ENCODE measurements at places on chromosomes 7 and 10.

DNA sequence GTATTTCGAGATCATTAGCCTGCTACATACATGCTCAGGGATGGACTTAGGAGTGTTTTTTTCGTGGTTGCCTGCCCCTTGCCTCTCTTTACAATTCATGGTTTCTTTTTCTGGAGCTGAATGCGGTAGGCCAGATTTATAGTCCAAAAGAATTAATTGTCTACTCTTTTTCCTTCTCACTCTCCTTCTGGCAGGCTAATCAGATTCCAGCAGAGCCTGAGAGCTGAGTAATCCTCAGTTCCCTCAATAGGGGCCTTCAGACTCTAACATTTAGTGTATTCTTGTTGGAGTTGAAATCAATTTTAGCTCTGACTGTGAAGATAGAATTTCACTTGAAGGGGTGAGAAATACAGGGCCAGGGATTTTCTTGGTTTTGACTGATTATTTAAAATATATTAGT is 16.4 kb downstream of the SORCS3 start:
- no peak for DNase-seq

- no peak for DNase-seq
These were observed 15.5 kb downstream of the CYTH3 start for GRCh38 chr7:6256677-6257535.

DNA sequence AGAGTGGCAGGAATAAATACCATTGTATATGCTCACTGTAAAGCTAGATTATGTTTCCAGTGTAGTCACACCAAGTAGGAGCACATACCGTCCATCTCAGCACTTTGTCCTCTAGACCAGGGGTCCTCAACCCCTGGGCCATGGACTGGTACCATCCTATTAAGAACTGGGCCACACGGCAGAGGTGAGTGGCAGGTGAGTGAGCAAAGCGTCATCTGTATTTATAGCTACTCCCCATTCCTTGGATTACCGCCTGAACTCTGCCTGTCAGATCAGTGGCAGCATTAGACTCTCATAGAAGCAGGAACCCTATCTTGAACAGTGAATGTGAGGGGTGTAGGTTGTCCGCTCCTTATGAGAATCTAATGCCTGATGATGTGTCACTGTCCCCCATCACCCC is 735.3 kb downstream of the MAGI2 start:
- DNase-seq = no peak

GRCh38 chr7:55006499-55006898 is 12.3 kb upstream of the EGFR start:
- no peak for DNase-seq

DNA sequence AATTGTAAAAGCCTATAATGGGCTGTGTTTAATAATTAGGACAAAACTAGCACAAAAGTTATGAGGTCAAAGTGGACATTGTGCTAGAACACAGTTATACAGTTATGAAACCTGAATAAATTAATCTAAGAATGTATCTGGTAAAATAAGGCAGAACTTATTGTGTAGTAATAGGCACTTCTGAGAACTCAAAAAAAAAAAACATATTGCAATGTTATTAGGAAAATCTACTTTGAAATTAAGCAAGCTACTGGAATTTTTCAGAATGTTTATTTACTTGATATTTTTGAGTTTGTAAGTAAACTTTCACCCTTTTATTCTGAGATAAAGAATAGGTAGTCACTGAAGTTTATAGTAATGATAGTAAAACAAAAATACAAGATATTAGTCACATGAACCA is 135.8 kb upstream of the ABCB5 start:
- no peak for DNase-seq

- no peak for DNase-seq
These were observed 41.9 kb downstream of the RBM20 start for GRCh38 chr10:110686047-110686446.

- DNase-seq = no peak
These were observed 9.9 kb downstream of the LBX1 start for GRCh38 chr10:101219139-101219945.

- DNase-seq = peak; percentile 79
These were observed 83.3 kb downstream of the SLIT1 start for GRCh38 chr10:97102441-97102840.

GRCh38 chr7:99791021-99791420 is 7.0 kb upstream of the CYP3A4 start:
- no peak for DNase-seq

GRCh38 chr10:86362586-86363183 is 3.9 kb downstream of the GRID1 start:
- peak; percentile 62 for DNase-seq

- DNase-seq = no peak
These were observed 94.5 kb downstream of the RGS10 start for GRCh38 chr10:119447823-119448546.

GRCh38 chr10:129844216-129844766 is 119.8 kb downstream of the EBF3 start:
- DNase-seq = peak; percentile 72
